ENCODE measurements at places on chromosomes 12 and 14.

- DNase-seq, result no peak
Measured at GRCh38 chr12:66176105-66176900, 6.5 kb upstream of the TMBIM4 start.

GRCh38 chr12:85759623-85760022 is 76.6 kb downstream of the RASSF9 start:
- DNase-seq, result no peak

DNA sequence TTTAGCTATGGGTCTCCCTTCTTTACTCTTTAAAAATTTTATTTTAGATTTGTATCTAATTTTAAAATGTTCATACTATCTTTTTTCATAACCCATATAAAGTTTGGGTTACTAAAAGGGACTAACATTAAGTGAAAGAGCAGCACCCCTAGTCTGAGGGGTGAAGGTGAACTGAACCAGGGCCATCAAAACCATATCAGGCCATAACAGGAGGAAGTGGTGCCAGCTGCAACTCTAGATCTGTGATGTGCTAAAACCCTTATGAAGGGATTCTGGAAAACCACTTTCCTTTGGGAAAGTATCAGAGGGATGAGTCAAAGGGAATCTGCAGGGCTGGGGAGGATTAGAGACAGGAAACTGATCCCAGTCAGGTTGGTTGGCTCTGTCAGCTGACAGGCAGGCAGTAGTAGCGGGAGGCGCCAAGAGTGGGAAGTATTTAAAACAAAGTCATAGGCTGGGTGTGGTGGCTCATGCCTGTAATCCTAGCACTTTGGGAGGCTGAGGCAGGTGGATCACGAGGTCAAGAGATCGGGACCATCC is 162.5 kb downstream of the PPM1H start:
- DNase-seq, result no peak

GRCh38 chr12:106345746-106346145 is 11.8 kb upstream of the POLR3B start:
- DNase-seq, result no peak

DNA sequence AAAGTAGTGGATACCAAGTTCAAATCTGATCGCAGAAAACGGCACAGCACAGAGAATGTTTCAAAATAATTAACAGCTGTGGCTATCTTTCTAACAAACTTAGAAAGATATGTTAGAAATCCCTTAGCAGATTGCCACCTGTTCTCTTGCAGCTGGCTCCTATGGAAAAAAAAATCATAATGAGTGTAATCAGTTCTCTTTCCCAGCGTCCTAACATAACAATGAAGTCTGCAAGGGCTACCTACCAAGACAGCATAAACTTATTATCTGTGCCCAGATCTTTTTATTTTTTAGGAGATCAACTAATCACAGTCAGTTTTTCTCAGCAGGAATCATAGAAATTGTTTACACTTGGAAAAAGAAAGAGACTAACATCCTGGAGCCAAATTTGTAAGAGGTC is 358.6 kb upstream of the FOXG1 start:
- no peak for DNase-seq

DNA sequence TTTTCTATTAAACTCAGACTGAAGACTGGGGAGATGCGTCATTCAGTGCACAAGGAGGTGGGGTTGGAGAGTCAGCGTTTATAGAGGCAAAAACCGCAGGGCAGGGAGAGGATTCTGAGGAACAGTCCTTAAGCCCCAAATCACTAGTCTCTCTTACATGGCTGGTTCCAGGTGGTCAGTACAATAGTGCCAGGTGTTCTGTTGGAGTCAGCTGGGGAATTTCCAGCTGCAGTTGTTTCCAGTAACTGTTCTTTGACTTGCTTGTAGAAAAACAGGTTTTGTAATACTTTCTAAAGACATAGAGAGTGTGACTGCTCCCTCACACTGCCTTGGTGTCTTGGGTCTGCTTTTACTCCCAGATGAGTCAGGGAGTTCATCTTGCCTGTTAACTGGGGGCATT is 192.2 kb downstream of the TMTC3 start:
- DNase-seq, result no peak

- DNase-seq, result no peak
Measured at GRCh38 chr14:34302654-34303053, 159.4 kb downstream of the SPTSSA start.
